ENCODE measurements at places on chromosomes 1 and 21. TPM values are rescaled to one million over a fixed set of nuclear protein-coding genes. Genes with fewer than 3 reads are reported as not detected.

Gene AGTRAP
- polyA plus RNA-seq: 108 TPM

GRCh38 chr1:14439015-14439414 is 159.5 kb upstream of the KAZN start:
- no peaks in the 10 kb centered on the region for H3K36me3 ChIP-seq
- no peaks in the 10 kb centered on the region for H3K27me3 ChIP-seq
- no peaks in the 10 kb centered on the region for H3K4me1 ChIP-seq
- no peak overlapping the region for H3K27ac ChIP-seq

Gene FALEC
- polyA plus RNA-seq: 0.76 TPM

- H3K36me3 ChIP-seq: no peaks in the 10 kb centered on the region
- no peak for DNase-seq
- H3K27ac ChIP-seq: no peak overlapping the region
- no peaks in the 10 kb centered on the region for H3K4me1 ChIP-seq
Observed at GRCh38 chr21:44390886-44391285, 37.5 kb downstream of the TRPM2 start.

- DNase-seq: no peak
- no peaks in the 10 kb centered on the region for H3K36me3 ChIP-seq
- H3K4me1 ChIP-seq: peaks cover 2% of the 10 kb centered on the region
- no peaks in the 10 kb centered on the region for H3K27me3 ChIP-seq
- no peak overlapping the region for H3K4me3 ChIP-seq
- H3K27ac ChIP-seq: no peak overlapping the region
Observed at GRCh38 chr1:151920149-151920548, 10.8 kb upstream of the THEM4 start.

DNA sequence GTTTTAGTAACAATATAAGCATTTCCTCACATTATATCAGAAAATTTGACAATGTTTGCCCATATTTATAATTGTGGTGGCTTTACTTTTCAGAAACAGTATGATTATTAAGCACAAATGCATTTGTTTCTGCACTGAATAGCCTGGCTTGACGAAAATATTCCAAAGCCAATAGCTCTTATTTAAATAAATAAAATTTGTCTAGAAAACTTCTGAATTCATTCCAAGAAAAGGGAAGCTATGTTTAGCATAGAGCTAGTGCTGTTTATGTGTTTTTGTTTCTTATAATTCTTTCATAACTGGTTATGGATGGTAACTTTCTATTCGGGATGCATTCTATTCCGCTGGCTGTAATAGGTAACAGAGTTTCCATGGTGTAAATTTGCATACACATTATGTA is 268.6 kb downstream of the PTBP2 start:
- no peak overlapping the region for H3K4me3 ChIP-seq
- H3K36me3 ChIP-seq: no peaks in the 10 kb centered on the region
- no peaks in the 10 kb centered on the region for H3K4me1 ChIP-seq

Gene FNDC5
- polyA plus RNA-seq: 0.25 TPM

Gene DDR2
- not detected for polyA plus RNA-seq

DNA sequence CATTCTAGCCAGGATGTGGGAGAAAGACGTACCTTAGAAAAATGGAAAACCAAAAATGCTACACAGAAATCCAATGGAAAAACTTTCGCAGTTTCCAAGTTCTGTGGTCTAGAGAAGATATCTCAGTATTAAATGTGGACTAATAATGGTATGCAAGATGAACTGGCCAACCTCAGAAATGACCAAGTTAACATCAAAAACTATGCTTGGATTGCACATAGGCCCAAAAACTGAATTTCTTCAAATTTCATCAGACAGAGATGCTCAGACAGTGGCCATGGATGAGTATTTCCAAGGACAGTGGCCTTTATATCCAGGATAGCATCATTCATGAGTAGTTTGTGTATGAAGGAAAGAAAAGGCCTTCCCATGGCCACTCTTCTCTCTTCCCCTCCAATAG is 132.2 kb downstream of the TIAM1 start:
- no peak for DNase-seq
- no peaks in the 10 kb centered on the region for H3K27me3 ChIP-seq
- no peaks in the 10 kb centered on the region for H3K4me1 ChIP-seq
- H3K36me3 ChIP-seq: no peaks in the 10 kb centered on the region

Gene ARHGEF16
- polyA plus RNA-seq: not detected

DNA sequence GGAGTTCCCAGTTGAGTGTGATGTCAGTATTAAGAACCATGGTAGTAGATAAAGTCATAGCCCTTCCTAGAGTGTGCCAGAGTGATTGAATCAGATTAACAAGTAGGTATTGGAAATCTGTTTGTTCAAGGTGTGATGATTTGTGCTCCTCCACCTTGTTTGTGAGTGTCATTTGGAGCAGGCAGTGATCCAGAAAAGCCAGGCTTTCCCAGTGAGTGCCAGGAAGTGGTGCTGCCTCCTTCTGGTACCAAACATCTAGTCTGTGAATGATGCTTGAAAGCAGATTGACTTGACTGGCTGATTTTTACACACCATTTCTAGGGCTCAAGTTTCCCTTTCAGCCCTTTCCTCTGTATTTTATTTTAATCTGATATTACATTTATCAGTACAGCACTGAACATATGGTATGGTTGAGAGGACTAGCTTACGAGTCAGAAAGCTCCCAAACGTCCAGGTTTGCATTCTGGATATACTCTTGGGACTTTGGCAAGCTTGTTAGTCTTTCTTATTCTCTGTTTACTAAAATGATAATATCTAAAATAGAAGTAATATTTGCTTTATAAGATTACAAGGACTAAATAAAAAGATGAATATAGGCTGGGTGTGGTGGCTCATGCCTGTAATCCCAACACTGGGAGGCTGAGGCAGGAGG is 100.7 kb downstream of the PATJ start:
- no peaks in the 10 kb centered on the region for H3K36me3 ChIP-seq
- H3K27me3 ChIP-seq: no peaks in the 10 kb centered on the region
- H3K27ac ChIP-seq: no peak overlapping the region
- no peak overlapping the region for H3K4me3 ChIP-seq
- no peak for DNase-seq

DNA sequence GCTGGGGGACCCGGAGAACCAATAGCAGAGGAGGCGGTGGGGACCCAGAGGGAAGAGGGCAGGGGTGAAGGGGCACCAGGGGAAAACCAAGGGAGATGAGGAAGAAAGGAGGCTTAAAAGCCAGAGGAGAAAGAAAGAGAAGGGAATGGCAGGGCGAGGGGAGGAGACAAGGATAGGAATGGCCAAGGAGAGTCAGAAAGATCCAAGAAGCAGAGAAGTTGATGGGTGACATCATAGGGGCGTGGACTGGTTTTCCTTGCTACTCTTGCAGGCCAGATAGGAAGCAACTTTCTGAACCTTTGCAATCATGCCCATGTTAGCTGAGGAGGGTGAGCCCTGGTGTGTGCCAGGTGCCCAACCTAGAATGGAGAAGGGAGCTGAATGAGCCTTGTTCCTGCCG is 5.4 kb downstream of the NPR1 start:
- no peak overlapping the region for H3K27ac ChIP-seq
- no peaks in the 10 kb centered on the region for H3K36me3 ChIP-seq
- no peak overlapping the region for H3K4me3 ChIP-seq
- no peaks in the 10 kb centered on the region for H3K27me3 ChIP-seq
- H3K4me1 ChIP-seq: no peaks in the 10 kb centered on the region
- DNase-seq: no peak

GRCh38 chr1:222759451-222760035 is 22.5 kb downstream of the FAM177B start:
- no peaks in the 10 kb centered on the region for H3K4me1 ChIP-seq
- no peaks in the 10 kb centered on the region for H3K36me3 ChIP-seq
- no peak overlapping the region for H3K4me3 ChIP-seq
- no peak overlapping the region for H3K27ac ChIP-seq
- no peak for DNase-seq
- no peaks in the 10 kb centered on the region for H3K27me3 ChIP-seq

- H3K4me1 ChIP-seq: no peaks in the 10 kb centered on the region
- H3K27ac ChIP-seq: no peak overlapping the region
- no peaks in the 10 kb centered on the region for H3K27me3 ChIP-seq
Observed at GRCh38 chr1:67137307-67137753, 2.6 kb upstream of the C1orf141 start.

DNA sequence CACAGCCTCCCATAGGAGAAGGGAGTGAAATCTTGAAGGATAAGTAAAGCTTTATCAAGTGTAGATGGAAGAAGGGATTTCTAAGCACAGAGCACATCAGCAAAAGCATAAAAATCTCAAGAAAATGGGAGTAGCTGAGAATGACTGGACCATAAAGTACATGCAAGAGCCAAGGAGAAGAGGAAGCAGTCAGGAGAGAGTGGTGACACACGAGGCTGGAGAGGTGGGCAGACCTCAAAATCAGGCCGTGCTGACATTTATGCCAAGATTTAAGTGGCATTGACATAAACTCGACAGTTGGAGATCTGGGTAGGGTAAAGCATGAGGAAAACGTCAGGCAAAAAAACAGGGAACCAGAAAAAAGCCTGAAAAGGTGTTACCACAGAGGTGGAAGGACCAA is 62.3 kb downstream of the GFI1 start:
- no peaks in the 10 kb centered on the region for H3K27me3 ChIP-seq
- no peak overlapping the region for H3K4me3 ChIP-seq
- DNase-seq: no peak
- no peaks in the 10 kb centered on the region for H3K4me1 ChIP-seq
- H3K27ac ChIP-seq: no peak overlapping the region
- H3K36me3 ChIP-seq: no peaks in the 10 kb centered on the region

GRCh38 chr21:34886240-34887104 is 162.6 kb downstream of the RUNX1 start:
- H3K36me3 ChIP-seq: no peaks in the 10 kb centered on the region
- H3K4me3 ChIP-seq: peak overlapping the region; percentile 46
- peak; percentile 41 for DNase-seq
- peak overlapping the region; percentile 40 for H3K27ac ChIP-seq
- peaks cover 31% of the 10 kb centered on the region for H3K4me1 ChIP-seq

Gene ADCY10
- not detected for polyA plus RNA-seq

DNA sequence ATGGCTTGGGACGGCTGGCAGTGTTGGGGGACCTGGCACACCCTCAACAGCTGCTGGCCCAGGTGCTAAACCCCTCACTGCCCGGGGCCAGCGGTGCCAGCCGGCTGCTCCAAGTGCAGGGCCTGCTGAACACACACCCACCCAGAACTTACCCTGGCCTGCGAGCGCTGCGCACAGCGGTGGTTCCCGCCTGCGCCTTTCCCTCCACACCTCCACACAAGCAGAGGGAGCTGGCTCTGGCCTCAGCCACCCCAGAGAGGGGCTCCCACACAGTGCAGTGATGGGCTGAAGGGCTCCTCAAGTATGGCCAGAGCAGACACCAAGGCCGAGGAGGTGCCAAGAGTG is 67.9 kb downstream of the FMO4 start:
- no peaks in the 10 kb centered on the region for H3K4me1 ChIP-seq
- H3K4me3 ChIP-seq: no peak overlapping the region
- DNase-seq: no peak
- H3K36me3 ChIP-seq: no peaks in the 10 kb centered on the region

- no peaks in the 10 kb centered on the region for H3K36me3 ChIP-seq
- H3K4me1 ChIP-seq: no peaks in the 10 kb centered on the region
- H3K27me3 ChIP-seq: no peaks in the 10 kb centered on the region
- no peak for DNase-seq
Observed at GRCh38 chr1:164668491-164669400, 109.8 kb downstream of the PBX1 start.

DNA sequence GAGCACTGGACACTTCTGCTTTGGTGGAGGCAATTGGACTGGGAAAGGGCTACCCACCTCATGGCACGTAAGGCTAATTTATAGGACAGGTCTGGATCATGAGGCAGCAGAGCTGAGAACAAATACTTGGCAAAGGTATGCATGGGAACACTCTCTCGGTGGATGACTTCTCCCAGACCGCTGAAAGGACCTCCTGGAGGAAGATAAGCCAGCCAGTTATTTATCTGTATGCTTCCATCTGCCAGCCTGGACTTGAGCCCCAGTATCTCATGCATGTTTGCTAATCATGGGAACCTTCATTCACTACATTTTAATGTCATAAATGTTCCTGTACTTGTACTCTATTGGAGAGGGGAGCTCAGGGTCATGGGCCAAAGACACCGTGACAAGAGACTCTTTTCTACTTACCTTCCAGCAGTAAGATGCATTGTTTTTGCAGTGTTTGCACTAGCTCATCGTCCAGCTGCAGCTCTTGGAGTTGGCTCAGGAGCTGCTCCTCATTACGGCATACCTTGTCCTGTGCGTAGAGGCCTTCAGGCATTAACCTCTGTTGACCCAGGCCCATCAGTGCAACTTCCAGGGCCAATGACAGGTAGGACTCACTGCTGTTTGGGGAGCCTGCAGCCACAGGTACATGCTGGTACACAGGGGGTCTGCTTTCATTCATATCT is 23.7 kb downstream of the UROD start:
- no peaks in the 10 kb centered on the region for H3K27me3 ChIP-seq
- H3K27ac ChIP-seq: no peak overlapping the region
- no peak for DNase-seq
- H3K36me3 ChIP-seq: no peaks in the 10 kb centered on the region

Gene ZBTB8B
- polyA plus RNA-seq: not detected

- no peak overlapping the region for H3K4me3 ChIP-seq
- H3K27me3 ChIP-seq: no peaks in the 10 kb centered on the region
- peak; percentile 11 for DNase-seq
Observed at GRCh38 chr1:2382621-2383361, 8.6 kb downstream of the MORN1 start.

DNA sequence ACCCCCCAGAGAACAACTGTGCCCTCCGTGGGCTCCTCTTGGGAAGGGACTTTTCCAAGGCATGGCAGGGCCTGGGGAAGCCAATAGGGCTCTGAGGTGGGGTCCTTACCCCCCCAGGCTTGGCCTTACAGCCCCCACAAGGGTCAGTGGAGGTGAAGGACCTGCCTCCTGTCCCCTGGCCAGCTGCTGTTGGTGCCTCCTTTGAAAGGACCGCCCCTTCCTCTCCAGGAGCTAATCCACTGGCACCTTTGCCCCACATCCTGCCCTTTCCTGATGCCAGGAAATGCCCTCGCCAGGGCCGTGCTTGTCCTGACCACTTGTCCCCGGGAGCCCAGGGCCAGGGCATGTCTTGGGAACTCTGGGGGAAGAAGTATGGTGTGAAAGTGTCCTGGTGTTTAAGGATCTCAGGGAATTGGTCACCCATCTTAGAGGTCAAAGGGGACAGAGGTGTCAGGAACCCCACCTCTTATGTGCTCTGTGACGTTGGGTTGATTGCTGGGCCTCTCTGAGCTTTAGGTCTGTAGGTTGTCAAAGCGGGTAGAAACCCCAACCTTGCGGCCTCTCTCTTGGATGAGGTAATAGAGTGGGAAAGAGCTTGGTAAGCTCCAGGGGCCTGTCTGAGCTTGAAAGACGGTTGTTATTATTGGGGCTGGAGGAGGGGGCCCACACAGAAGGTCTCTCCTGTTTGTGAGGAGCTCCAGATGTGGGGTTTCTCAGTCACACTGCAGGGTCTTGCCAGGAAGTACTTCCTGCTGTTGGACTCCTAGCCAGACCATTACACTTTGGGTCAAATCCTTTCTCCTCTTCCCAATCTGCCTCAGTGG is 2.8 kb downstream of the KCNQ4 start:
- H3K27me3 ChIP-seq: peaks cover 8% of the 10 kb centered on the region
- no peaks in the 10 kb centered on the region for H3K4me1 ChIP-seq
- no peak overlapping the region for H3K27ac ChIP-seq
- no peak for DNase-seq

- no peaks in the 10 kb centered on the region for H3K27me3 ChIP-seq
- DNase-seq: no peak
- H3K4me3 ChIP-seq: no peak overlapping the region
- no peak overlapping the region for H3K27ac ChIP-seq
Observed at GRCh38 chr1:69511426-69512192, 56.1 kb upstream of the LRRC7 start.
